ENCODE measurements at places on chromosomes 7 and 10.

DNA sequence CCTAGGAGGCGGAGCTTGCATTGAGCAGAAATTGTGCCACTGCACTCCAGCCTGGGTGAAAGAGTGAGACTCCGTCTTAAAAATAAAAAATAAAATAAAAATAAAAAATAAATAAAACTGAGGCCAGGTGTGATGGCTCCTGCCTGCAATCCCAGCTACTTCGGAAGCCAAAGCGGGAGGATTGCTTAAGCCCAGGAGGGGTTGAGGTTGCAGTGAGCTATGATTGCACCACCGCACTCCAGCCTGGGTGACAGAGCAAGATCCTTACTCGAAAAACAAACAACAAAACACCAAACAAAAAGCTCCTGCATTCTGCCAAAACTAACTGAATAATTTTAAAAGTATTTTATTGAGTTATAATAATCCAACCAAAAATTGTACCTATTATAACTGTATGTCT, 36.2 kb downstream of the AGAP4 start:
- no peak for DNase-seq

- no peaks in the 10 kb centered on the region for H3K36me3 ChIP-seq
- no peaks in the 10 kb centered on the region for H3K27me3 ChIP-seq
- no peak for DNase-seq
- no peak overlapping the region for H3K4me3 ChIP-seq
- no peaks in the 10 kb centered on the region for H3K4me1 ChIP-seq
Observed at GRCh38 chr10:106636766-106637491, 527.6 kb downstream of the SORCS1 start.

- H3K36me3 ChIP-seq, result no peaks in the 10 kb centered on the region
- H3K27ac ChIP-seq, result peak overlapping the region; percentile 57
- DNase-seq, result no peak
- H3K27me3 ChIP-seq, result no peaks in the 10 kb centered on the region
- no peak overlapping the region for H3K4me3 ChIP-seq
- no peaks in the 10 kb centered on the region for H3K4me1 ChIP-seq
Observed at GRCh38 chr10:22764639-22765038, 50.3 kb upstream of the PIP4K2A start.

- no peak overlapping the region for H3K4me3 ChIP-seq
- no peaks in the 10 kb centered on the region for H3K4me1 ChIP-seq
- H3K27ac ChIP-seq, result no peak overlapping the region
- H3K36me3 ChIP-seq, result no peaks in the 10 kb centered on the region
- no peak for DNase-seq
Observed at GRCh38 chr7:142787783-142788182, 17.0 kb downstream of the PRSS2 start.

DNA sequence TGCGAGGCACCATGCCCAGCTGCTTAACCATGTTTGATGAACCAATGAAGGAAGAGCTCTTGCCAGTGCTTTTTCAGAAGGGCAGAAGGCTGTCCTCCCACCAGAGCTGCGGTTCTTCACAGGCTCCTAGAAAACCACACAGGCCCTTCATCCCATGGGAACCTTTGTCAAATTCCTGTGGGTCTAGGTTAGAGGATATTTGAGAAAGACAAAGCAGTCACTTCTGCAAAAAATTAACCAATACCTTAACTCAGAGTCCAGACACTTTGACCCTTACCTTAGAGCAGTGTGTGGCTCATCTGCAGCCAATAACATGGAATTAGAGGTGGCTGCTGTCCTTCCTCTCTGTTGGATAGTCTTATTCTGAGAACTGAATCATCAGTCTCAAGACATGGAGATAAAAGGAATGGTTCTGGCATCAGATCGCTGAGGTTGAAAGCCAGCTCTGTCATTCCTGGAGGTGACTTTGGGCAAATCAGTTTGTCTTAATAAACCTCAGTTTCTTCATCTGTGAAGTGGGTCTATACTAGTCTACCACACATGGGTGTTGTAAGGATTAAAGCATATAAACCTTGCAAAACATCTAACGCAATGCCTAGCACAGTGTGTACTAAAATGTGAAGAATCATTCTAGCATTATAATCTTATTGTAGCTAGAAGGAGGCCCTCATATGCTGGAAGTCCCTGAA, 65.1 kb upstream of the PIP4K2A start:
- no peak for DNase-seq
- H3K4me3 ChIP-seq, result no peak overlapping the region
- H3K27me3 ChIP-seq, result no peaks in the 10 kb centered on the region

GRCh38 chr10:69057951-69058297, 30.0 kb upstream of the SRGN start:
- peak overlapping the region; percentile 51 for H3K27ac ChIP-seq
- no peak for DNase-seq
- no peaks in the 10 kb centered on the region for H3K36me3 ChIP-seq
- no peak overlapping the region for H3K4me3 ChIP-seq

GRCh38 chr10:76080451-76080850, 649.0 kb downstream of the LRMDA start:
- no peak overlapping the region for H3K27ac ChIP-seq
- no peaks in the 10 kb centered on the region for H3K27me3 ChIP-seq
- no peaks in the 10 kb centered on the region for H3K4me1 ChIP-seq
- no peak for DNase-seq

- no peak overlapping the region for H3K27ac ChIP-seq
- DNase-seq, result no peak
- no peaks in the 10 kb centered on the region for H3K4me1 ChIP-seq
Observed at GRCh38 chr7:92968502-92968901, 132.1 kb upstream of the CDK6 start.

- H3K4me1 ChIP-seq, result peaks cover 3% of the 10 kb centered on the region
- no peaks in the 10 kb centered on the region for H3K36me3 ChIP-seq
- no peak overlapping the region for H3K4me3 ChIP-seq
- DNase-seq, result no peak
Observed at GRCh38 chr10:35211390-35211789, 84.7 kb downstream of the CREM start.

DNA sequence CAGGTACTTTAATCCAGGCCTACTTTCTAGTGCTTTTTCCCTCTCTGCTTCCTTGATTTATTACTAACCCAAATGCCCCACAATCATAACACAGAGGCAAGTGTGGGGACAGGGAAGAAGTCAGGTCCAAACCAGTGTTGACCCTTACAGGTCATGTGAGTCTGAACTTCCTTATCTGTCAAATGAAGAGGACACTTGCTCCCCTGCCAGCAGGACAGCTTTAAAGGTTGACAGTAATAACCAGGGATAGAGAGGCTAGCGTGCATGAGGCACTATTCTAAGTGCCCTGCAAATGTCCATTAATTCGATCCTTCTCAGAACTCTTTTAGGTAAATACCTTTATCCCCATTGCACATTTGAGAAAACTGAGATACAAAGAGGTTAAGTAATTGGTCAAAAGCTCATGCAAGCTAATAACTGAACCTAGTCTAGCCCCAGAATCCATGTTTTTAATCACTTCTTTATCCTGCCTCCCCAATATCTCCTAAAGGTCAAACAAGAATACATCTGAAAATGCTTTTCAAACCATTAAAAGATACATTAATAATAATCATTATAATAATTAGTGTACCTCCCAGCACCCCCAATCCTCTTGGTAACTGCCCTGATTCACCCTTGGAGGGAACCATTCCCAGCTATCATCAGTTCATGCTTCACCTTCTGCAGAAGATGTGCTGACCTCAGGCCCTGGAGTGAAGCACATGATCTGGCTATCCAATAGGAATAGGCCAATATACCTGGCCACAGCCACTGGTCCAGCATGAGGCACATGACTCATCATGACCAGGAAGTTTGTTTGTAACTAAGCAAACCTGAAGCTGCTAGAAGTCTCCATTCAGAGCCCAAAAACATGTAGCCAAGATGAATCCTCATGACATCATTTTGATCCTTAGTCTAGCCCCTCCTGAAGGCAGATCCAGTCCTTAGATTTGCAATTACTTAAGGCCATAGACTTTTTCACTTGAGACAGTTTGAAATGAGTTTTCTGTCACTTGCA, 40.7 kb downstream of the SGMS1 start:
- peaks cover 51% of the 10 kb centered on the region for H3K4me1 ChIP-seq
- H3K27me3 ChIP-seq, result no peaks in the 10 kb centered on the region
- H3K4me3 ChIP-seq, result no peak overlapping the region
- no peaks in the 10 kb centered on the region for H3K36me3 ChIP-seq

DNA sequence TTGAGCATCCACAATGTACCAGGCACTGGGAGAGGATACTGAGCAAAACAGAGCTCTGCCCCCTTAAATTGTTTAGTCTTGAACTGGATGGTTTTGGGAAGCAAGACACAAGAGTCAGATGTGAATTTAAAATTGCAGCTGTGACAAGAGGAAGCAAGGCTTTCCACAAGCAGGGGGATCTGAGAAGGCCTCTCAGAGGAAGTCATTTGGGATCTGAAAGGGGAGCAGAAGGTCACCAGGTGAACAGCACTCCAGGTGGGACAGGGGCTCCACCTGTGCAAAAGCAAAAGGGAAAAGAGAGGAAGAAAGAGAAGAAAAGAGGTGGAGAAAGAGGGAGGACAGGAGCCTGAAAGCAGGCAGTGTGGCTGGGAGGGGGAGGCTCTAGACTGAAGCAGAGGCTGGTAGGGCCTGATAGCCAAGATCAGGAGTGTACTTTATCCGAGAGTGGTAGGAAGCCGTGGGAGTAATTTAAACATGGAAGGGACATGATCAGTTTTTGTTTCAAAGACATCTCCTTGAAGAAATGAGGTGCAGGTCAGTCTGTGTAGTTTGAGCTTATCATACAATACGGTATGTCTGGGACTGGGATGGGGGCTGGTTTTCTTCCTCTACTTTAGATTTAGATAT, 76.1 kb upstream of the DUSP5 start:
- no peak for DNase-seq
- no peak overlapping the region for H3K27ac ChIP-seq
- H3K27me3 ChIP-seq, result no peaks in the 10 kb centered on the region
- no peak overlapping the region for H3K4me3 ChIP-seq
- H3K36me3 ChIP-seq, result no peaks in the 10 kb centered on the region

DNA sequence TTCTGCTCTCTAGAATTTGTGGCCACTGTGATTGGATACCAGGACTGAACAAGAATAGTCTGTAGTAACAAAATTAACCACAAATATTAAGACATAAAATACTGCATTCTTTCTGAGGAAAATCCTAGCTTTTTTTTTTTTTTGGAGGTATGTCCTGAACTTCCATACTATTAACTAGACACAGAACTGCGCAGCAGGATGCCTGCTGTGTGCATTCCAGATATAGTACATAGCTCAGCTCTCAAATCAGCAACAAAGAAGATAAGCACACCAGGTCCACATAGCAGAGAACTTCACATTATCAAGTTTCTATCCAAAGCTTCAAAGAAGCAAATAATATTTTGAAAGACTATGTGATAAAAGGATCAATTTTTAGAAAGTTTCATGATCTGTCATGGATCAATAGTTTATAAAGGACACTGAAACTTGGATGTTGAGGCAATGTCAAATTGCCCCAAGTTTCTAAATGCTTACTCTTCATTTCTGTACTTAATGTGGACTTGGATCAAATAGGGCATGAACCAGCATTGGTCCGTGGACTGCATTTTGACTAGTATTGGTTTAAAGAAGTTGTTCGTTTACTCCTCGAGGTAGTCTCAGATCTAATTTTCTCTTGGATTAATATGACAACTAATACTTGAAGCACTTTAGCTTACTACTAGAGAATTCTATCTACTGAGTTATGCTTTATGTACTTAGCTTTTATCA, 15.4 kb downstream of the NAMPT start:
- peaks cover 33% of the 10 kb centered on the region for H3K36me3 ChIP-seq
- H3K27ac ChIP-seq, result no peak overlapping the region
- H3K27me3 ChIP-seq, result no peaks in the 10 kb centered on the region
- DNase-seq, result no peak
- no peak overlapping the region for H3K4me3 ChIP-seq

- H3K4me1 ChIP-seq, result peaks cover 10% of the 10 kb centered on the region
- no peak for DNase-seq
- no peak within 1 kb of the TSS for H3K27ac ChIP-seq
- H3K4me3 ChIP-seq, result no peak within 1 kb of the TSS
- H3K27me3 ChIP-seq, result peaks cover 84% of the 10 kb centered on the region
Observed at GRCh38 chr10:70283445-70284399, at the start of gene NPFFR1. NPFFR1 (minus strand) TSS chr10:70284004; CDS start chr10:70283676, 328 bp downstream.

DNA sequence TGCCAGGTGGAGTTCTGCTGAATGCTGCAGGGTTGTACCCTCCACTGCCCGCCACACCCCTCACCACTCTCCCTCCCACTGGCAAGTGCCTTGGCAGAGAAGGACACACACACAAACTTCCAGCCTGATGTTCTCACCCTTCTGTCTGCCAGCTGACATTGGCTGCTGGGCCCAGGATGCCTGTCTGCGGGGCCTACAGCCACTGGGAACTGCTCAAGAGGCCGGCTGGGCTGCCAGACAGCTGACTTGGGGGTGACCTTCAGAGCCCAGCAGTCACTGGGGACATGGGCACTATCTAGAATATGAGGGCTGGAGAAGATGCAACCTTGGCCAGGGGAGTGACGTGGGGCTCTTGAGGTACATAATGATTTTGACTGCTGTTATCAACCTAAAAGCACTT, 157.1 kb downstream of the SH3PXD2A start:
- no peak overlapping the region for H3K4me3 ChIP-seq
- peaks cover 3% of the 10 kb centered on the region for H3K36me3 ChIP-seq
- peaks cover 53% of the 10 kb centered on the region for H3K4me1 ChIP-seq
- no peaks in the 10 kb centered on the region for H3K27me3 ChIP-seq
- no peak overlapping the region for H3K27ac ChIP-seq

- peak overlapping the region; percentile 87 for H3K27ac ChIP-seq
- H3K27me3 ChIP-seq, result no peaks in the 10 kb centered on the region
- H3K36me3 ChIP-seq, result no peaks in the 10 kb centered on the region
- peak overlapping the region; percentile 51 for H3K4me3 ChIP-seq
- peaks cover 18% of the 10 kb centered on the region for H3K4me1 ChIP-seq
Observed at GRCh38 chr7:135147341-135147898, 452 bp upstream of the TMEM140 start.

DNA sequence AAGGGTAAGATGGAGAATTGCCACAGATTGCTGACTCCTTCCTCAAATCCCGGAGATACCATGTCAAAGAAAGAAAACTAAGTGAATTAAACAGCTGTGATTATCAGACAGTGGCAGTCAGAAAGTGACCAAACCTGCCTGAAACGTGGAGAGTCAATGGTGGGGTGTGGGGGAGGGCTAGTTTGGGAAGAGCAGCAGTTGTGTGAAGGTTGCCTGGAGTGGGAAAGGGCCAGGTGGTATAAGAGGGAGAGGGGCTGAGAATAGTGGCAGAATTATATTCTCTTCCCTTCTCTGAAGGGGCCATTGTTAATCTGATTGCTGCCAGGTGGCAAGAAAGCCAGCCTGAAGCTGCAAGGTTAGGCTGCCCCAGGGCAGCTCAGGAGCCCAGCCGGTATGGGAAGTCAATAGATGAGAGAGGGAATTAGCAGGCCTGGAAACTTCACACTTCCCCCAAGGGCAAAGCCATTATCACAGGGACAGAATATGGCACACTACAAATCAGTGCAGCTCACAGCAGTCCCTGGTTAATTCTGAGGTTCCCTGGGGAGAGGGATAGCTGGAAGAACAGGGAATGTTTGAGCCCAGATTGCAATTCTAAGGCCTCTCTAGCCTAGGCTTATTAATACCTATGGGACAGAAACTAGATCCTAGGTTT, 83.9 kb upstream of the ITGB1 start:
- H3K36me3 ChIP-seq, result no peaks in the 10 kb centered on the region
- no peak overlapping the region for H3K27ac ChIP-seq
- H3K4me1 ChIP-seq, result no peaks in the 10 kb centered on the region
- no peak for DNase-seq

- H3K4me1 ChIP-seq, result no peaks in the 10 kb centered on the region
- H3K36me3 ChIP-seq, result no peaks in the 10 kb centered on the region
- no peaks in the 10 kb centered on the region for H3K27me3 ChIP-seq
- H3K4me3 ChIP-seq, result no peak overlapping the region
Observed at GRCh38 chr7:38122501-38122900, 55.5 kb upstream of the STARD3NL start.

- no peaks in the 10 kb centered on the region for H3K36me3 ChIP-seq
- no peak overlapping the region for H3K4me3 ChIP-seq
- H3K4me1 ChIP-seq, result peaks cover 31% of the 10 kb centered on the region
- DNase-seq, result no peak
- H3K27me3 ChIP-seq, result no peaks in the 10 kb centered on the region
Observed at GRCh38 chr10:78212060-78212785, 178.6 kb downstream of the RPS24 start.
